ENCODE measurements at places on chromosomes 11 and 22. TPM values are rescaled to one million over a fixed set of nuclear protein-coding genes. Genes with fewer than 3 reads are reported as not detected.

ARHGEF17 gene
- 53.1 TPM for total RNA-seq

CCDC116 gene
- total RNA-seq = 0.11 TPM

DNA sequence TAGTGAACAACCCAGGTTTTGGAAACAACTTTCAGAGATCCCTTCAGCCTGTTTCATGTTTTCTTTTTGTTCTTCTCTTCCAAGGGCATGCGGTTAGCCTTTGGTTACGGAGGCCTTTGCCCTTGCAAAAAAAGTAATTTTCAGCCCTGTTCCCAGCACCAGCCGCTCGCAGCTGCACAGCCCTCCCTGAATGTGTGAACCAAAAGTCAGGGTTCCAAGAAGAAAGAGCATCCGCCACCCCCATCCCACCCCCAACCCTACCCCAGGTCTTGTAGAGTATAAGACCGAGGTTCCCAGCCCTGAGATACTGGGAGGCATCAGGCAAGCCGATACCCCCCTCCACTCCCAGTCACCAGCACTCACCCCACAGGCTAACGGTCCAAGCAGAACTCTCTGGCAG lies 56.4 kb downstream of the IGLL1 start:
- DNase-seq = no peak

SLC25A22 gene
- 3.9 TPM for total RNA-seq

GRCh38 chr11:101269990-101270660 lies 140.5 kb upstream of the PGR start:
- DNase-seq = no peak

PNPLA5 gene
- total RNA-seq = not detected

- DNase-seq = no peak
Observed at GRCh38 chr11:59551659-59552521, 40.6 kb downstream of the OR4D9 start.

ADAMTS8 gene
- total RNA-seq = 0.85 TPM

RCOR2 gene
- total RNA-seq = 10.5 TPM

- peak; percentile 82 for DNase-seq
Observed at GRCh38 chr11:62560566-62561103, 13.1 kb downstream of the EEF1G start.

MUC15 gene
- not detected for total RNA-seq

GRCh38 chr11:48028914-48029680 lies 48.7 kb downstream of the PTPRJ start:
- DNase-seq = no peak

GRCh38 chr11:67285541-67286498 lies 3.3 kb upstream of the ANKRD13D start:
- DNase-seq = peak; percentile 20

- no peak for DNase-seq
Observed at GRCh38 chr11:75597636-75598035, 35.6 kb downstream of the SERPINH1 start.

OR10V1 gene
- not detected for total RNA-seq

GP1BB gene
- not detected for total RNA-seq

IGLL1 gene
- total RNA-seq = not detected

DNA sequence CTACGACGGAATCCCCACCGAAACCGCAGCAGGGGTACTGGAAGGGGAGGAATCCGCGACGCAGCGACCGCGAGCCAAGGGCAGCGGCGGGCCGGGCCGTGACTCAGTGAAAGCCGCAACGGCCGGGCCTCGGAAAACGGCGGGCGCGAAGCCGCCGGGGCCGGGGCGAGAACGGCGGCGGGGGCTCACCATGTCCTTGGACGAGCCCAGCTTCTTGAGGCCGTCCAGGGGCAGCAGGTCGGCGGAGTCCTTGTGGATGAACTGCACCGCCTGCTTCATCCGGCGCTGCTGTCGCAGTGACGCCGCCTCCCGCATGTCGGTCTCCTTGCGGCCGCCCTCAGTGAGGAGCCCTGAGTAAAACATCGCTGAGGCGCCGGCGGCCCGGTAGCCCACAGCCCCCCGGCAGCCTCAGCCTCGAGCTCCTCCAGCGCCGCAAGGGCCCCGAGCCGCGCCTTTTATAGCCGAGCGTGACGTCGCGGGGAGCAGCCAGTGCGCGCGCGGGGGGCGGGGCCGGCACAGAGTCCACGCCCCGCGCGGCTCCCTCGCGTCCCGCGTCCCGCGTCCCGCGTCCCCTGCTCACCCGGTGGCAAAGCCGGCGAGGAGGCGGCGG lies at the start of gene NRIP3:
Gene NRIP3, minus strand, starts transcription at position 429 of the 610 bp plus-strand sequence. Its CDS starts 66 bp downstream, at position 363.
- DNase-seq = peak; percentile 69
